ENCODE measurements at places on chromosomes 5 and 9.

GRCh38 chr9:86369810-86370209 is 15.6 kb upstream of the TUT7 start:
- DNase-seq, result no peak

- DNase-seq, result no peak
These were observed 386.1 kb upstream of the KIF2A start for GRCh38 chr5:61919920-61920319.

GRCh38 chr9:131487621-131488031 is 15.1 kb upstream of the POMT1 start:
- DNase-seq, result no peak

DNA sequence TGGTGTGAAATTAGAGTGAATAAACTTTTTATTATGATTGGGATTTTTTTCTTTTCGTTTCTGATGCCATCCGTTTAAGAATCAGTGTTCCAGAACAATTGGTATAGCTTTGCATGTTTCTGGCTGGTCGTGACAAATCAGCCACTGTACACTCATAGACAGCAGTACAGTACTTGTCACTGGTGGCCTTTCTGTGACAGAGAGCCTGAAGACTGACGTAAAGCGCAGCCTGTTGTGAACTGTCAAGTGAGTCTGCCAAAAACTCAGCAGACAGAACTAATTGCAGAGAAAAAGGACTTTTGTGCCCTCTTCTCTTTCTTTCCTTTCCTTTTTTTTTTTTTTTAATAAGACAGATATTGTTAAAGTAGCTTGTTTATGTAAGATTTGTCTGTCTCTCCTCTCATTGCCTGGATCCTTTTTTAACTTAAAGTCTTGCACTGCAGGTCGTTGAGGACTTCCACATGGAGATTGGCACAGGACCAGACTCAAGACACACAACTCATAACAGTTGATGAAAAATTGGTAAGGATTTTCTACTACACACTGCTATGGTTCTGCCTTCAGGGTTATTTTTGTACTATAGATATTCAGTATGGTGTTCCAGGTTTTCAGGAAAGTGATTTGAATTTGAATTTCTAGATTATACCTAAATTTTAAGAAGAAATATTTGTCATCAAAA is 42.7 kb downstream of the NDUFS4 start:
- DNase-seq, result peak; percentile 5

- no peak for DNase-seq
These were observed 14.0 kb upstream of the GSN start for GRCh38 chr9:121253821-121254501.

DNA sequence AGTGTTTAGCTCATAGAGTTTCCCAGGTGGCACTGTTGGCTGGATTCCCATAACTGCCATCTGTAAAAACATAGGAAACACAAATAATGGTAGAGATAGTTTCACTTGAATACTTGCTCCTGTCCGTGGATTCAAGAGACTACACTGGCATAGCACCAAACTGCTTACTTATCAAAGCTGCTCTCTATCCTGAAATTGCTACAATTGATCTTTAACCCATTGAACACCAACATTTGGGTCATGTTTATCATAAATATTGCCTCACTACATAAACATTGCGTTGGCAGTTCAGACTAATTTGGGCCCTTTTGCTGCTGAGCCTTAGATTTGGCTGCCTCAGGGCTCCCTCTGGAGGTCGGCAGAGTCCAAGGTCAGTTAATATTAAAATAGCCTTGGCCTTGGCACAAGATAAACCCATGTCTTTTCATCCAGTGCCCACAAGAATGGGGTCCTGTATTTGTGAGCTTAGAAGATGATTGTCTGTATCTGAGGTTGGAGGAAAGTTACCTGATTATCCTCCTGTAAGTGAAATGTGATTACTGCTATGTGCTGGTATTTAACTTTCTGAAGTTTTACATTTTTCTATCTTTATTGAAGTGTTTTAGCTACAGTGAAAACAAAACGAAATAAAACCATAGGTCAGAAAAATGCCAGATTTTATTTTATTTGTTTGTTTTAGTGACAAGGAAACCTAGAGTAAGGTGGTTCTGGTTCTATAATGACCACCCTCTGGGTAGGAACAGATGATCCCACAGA is 4.0 kb upstream of the RANBP3L start:
- peak; percentile 41 for DNase-seq

DNA sequence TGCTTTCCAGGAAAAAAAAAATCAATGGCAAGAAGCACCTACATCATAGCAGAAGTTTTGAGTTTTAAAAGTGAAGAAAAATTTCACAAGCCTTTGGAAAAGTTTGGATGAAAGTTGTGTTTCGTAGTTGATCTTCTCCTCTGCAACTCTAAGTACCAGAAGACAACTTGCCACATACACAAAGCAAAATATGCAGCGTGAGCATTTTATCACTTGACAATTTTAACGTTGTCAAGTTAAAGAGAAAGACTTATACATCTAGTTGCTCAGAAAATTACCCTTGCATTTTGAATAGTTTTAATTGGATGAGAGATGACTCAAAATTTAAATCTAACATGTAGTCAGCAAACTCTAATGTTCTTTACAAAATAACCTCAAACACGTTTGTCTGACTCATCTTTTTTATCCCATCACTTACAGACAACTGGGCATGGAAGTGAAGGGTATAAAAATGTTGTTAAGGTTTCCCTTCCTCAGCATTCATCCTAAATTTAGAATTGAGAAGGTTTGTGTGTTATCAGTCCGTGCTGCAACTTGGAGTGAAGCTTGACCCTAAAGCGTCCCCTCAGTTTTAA is 213.4 kb downstream of the MARCHF11 start:
- DNase-seq, result no peak

- no peak for DNase-seq
These were observed 45.6 kb upstream of the TRIM32 start for GRCh38 chr9:116641292-116642059.

DNA sequence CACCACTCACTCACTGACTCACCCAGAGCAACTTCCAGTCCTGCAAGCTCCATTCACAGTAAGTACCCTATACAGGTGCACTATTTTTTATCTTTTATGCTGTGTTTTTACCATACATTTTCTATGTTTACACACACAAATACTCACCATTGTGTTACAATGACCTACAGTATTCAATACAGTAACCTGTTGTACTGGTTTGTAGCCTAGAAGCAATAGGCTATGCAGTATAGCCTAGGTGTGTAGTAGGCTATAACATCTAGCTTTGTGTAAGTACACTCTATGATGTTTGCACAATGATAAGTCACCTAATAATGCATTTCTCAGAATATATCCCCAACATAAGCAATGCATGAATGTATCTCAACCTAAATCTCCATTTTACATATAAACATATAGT is 541.1 kb downstream of the NR2F1-AS1 start:
- no peak for DNase-seq

DNA sequence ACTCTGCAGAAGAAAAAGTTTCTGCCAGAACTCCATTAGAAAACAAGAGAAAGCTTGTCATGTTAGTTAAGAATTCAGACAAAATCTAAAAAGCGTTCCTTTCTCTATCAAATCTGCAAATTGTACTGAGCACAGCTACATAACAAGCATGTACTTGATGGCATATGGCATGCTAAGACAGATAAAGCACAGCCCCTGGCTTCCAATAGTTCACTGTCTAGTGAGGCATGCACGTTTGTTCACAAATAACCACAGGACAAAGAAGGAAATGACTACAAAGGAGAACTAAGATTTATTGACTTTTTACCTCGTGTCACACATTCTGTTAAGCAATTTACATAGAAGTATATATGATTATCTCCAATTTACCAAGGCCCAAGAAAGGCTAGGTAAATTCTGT is 518.2 kb upstream of the TLE4 start:
- no peak for DNase-seq

DNA sequence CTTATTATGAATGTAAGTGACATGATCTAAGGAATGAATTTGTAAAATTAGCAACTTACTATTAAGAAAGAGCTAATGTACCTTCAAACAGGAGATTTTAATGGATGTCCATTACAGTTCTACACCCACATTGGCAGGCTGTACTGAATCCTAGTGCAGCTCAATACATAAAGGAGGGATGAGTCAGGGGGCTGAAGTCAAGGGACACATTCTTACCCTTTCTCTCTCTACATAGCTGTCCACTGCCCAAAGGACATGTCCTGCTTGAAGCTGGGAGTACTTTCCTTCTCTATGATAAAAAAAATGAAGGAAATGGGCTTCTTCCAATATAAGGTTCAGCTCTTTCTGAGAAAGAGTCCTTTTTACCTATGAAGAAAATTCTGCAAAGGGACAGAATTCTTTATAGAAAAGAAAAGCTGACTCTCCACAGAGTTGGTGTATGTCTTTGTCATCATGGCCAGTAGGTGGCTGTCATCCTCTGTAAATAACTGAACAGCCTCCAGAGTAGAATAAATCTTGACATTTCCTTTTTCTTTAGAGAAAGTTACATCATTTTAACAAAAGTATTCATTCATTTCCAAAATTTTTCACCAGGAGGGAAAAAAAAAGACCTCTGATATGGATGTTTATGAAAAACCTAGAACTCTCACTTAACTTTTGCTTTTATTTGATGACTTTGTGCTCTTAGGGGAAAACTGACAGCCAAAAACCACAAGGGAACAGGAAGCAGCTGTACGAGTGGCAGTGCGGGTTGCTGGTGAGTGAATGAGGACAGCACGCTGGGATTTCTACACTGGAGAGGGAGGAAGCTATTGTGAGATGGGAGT is 13.1 kb upstream of the IFNA14 start:
- DNase-seq, result peak; percentile 20

DNA sequence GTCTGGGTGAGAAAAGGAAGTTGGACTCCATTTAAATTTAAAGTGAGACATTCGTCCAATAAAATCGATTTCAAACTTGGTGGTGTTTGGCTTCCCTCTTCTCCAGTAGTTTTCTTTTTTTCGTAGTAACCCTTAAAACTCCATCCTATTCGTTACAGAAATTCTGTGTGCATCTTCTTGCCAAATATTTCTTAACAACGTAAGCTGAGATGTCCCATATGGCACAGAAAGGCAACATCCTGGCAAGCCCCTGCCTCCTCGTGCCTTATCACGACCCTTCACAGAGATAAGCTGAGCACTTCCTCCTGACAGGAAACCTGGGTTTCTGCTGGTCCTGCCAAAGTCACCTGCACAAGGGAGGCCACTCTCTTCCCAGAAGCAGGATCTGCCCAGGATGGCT is 11.8 kb upstream of the ADAMTS2 start:
- DNase-seq, result no peak
